Suppressor macrophage (primary cell): ENCODE measurements at places on chromosomes 12 and 14.
A peak's percentile ranks its signal among the peaks of the same experiment; 100 is the strongest.

GRCh38 chr12:2501464-2502191 lies 293.1 kb upstream of the FKBP4 start:
- peak; percentile 49 for DNase-seq

DNA sequence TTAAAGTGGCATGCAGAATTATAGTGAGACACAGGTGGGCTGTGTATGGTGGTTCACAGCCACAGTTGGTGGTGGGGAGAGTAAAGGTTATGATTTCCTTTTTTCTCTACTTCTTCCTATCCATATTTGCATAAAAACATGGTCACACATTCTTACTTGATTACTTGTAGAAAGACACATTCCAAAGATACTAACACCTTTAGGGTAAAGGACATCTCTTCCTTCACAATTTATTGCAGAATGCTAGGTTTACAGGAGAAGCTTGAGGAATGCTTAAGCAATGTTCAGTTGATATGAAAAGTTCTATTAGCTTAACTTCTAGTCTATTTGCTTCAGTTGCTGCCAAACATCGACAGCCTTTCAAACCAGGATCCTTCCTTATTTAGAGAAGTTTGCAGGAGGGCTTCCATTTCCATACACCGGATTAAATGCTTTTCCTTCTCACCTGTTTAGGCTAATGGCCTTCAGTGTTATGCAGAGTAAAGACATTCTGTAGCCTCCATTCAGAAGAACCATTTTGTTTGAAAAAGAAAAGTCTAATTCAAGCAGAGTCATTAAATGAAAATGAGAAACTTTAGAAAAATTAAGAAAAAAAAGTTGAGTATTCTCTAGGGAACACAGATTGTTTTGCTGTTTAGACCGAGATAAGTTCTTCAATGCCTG lies 2.6 kb upstream of the PHC1 start:
- DNase-seq, result no peak

DNA sequence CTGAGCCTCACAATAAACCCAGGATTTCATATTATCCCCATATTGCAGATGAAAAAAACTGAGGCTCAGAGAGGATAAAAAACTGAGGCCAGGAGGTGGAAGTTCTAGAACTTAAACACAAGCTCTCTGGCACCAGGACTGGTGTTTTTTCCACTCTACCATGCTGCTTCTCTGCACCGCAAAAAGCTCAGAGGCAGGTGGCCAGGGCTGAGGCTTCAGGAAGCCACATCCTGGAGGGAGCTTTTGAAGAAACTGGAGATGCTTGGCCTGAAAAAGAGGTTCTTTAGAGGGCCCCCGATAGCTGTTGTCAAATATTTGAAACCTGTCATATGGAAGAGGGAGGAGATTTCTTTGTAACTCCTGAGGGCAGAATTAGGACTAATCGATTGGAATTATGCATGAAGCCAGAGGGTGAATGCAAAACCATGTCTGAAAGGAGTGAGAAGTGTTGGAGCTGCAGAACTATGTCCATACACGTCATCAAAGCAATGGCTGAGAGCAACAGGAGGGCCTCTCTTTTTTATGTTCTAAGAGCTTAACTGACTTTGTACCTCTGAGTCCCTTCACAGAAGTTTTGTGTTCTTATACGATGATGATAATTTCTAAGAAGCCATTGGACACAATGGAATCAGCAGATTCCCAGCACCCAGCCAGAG lies 448.6 kb downstream of the FUT8 start:
- no peak for DNase-seq

DNA sequence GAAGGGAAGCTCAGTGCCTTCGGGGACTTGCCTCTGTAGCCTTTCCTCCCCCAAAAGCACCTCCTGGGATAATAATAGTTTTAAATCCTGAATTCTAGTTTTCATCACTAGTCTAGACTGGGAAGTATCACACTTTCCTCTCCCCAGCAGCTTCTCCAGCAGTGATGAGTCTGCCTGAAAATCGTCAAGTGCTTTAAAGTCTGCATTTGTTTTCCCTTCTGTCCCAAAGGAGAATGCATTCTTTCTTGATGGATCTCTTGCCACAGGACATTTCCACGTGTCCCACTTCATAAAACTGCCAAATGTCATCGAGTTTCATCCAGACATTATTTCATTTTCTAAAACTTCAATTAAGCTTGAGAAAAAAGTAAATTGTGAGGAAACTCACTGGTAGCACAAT lies 15.0 kb downstream of the CSRP2 start:
- DNase-seq, result no peak

- no peak for DNase-seq
Measured at GRCh38 chr12:70948236-70948975, 27.9 kb upstream of the PTPRR start.

DNA sequence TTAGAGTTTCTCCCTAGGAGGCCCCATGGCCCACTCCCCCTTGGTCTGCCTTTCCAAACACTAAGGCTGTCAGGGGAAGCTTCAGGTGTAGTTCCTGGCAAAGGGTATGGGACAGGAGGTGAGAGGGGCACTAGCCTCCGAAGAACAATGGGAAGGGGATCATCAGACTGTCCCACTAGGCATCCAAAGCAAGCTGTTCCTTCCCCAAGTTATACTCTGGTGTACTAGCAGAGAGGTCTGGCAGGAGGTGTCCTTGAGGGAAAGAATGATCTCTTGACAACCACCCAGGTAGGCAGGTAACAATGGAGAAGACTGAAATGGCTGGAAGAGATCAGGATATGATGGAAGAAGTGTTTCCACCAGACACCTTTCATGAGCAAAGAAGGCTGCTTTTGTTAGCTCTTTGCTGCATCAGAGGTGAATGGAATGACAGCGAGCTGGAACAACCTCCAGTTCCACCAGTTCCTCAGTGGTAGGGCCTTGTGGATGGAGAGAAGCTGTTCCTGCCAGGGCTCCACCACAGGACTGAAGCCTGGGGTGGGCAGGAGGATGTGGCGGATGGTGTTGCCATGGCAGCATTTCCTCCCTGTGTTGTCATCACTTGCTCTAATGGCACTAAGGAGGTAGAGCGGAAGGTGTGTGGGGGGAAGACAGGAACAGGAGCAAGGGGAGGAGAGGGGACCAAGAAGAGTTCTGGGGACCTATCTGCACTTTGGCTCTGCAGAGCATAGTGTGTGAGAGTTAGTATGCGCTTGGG lies 2.3 kb upstream of the AGAP2 start:
- DNase-seq, result peak; percentile 41

- no peak for DNase-seq
Measured at GRCh38 chr12:89825591-89826449, 117.2 kb upstream of the ATP2B1 start.

DNA sequence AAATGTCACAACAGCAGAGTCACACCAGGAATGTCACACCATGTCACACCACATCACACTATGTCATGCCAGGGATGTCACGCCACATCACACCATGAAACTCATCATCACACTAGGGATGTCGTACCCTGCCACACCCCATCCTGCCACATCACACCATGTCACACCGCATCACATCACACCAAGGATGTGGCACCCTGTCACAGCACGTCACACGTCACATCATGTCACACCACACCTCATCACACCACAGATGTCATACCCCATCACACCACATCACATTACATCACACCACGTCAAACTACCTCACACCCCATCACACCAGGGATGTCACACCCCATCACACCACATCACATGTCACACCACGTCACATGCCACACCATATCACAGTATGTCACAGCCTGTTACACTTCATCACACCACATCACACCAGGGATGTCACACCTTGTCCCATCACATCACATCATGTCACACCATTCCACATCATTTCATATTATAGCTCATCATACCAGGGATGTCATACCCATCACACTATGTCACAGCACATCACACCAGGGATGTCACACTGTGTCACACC lies 90.9 kb downstream of the TMEM121 start:
- no peak for DNase-seq

- no peak for DNase-seq
Measured at GRCh38 chr12:10940389-10940788, 1.3 kb upstream of the TAS2R14 start.

DNA sequence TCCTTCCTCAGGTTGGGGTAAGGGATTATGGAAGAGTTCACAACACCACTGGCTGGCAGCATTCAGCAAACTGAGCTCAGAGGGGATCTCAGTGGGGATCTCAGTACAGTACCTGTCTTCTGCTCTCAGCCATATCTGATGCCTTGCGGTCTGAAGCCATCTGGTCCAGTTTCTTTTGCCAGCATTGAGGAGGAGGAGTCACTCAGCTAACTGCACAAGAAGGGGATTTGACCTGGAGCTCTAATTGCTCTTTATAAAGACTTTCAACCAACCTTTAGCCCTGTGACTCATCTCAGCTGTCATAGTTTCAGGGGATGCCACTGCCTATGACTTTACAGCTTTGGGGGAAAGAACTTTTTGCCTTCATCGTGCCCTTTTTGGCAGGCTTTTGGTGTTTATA lies 44.9 kb downstream of the JKAMP start:
- no peak for DNase-seq

- no peak for DNase-seq
Measured at GRCh38 chr12:98758331-98758730, 113.2 kb downstream of the APAF1 start.

DNA sequence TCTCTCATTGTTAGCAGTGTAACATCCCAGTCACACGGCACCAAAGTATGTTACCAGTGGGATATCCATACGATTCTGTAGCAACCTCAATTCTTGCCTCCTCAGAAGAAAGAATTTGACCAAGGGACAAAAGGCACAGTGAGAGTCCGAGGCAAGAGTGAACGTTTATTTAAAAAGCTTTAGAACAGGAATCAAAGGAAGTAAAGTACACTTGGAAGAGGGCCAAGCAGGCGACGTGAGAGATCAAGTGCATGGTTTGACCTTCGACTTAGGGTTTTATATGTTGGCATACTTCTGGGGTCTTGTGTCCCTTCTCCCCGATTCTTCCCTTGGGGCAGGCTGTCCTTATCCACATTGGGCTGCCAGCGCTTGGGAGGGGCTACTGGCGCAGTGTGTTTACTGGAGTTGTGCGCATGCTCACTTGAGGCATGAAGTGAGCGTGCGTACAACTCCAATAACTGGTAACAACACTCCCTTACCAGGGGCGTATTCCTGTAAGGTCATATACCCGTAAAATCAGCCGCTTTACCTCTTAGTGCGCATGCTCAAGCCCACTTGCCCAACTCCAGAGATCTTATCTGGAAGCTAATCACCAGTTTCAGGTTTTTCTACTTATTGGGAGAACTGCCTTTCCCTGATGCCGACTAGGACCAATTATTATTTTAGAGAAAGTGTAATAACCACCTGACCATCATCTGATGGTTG lies 71.7 kb downstream of the FAR2 start:
- no peak for DNase-seq

DNA sequence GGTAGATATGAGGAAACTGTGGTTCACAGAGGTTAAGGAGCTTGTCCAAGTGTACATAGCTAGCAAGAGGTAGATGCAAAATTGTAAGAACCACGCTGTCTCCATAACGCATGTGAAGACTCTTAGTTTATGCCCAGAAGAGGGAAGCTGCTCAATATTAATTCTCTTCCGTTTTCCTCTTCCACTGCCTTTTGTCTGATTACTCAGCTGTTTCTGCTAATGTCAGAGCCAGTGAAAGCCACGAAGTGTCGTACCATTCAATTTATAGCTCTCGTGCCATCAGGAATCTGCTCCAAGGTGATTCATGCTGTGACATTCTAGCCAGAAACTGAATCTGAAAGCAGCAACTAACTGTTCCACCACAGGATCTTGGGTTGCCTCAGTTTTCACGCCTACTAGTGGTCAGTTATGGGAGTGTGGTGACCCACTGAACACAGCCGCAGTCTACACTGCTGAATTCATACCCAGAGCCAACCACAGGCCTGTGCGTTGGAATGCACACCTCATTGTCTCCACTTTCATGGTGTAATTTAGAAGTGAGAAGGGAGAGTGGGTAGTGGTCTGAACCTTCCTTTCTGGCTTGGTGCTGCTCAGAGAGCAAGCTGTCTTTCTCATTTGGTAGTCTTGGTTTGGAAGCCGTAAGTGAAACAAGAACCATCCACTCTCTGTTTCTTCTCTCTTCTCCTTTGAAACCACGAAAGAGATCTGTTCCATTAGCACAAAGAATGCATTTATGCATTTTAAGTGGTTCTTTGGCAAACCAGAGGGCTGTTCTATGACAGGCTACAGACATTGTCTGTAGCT lies 74.2 kb upstream of the NAP1L1 start:
- DNase-seq, result peak; percentile 91

- DNase-seq, result no peak
Measured at GRCh38 chr14:98958632-98959031, 313.4 kb downstream of the BCL11B start.

GRCh38 chr12:62123721-62124203 lies 136.4 kb upstream of the USP15 start:
- peak; percentile 61 for DNase-seq

DNA sequence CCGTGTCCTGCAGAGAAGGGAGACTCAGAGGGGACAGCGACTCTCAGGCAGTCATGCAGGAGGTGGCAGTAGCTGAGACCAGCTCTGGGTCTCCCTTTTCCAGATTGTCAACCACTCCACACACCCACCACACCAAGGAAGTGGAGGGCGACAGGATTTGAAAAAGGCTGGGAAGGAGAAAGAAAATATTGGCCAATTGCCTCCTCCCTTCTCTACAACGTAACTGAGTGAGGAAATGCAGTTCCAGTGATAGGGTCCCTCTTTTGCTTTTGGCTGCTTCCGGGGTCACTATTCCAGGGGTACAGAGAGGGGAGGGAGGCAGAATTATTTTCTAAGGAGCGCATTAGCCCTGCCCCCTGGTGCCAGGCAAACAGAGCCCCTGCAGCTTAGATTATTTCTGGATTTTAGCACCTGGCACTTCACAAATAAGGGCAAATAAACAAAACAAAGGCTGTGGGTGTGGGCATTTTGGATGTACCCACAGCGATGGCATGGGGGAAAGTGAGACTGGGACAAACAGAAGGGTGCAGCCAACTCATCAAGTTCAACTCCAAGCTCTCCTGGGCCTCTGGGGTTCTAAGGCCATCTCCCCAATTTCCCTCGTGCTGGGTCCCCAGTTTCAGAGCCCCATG lies 20.4 kb downstream of the ASB2 start:
- DNase-seq, result no peak

GRCh38 chr12:58554522-58555157 lies 365.7 kb downstream of the LRIG3 start:
- DNase-seq, result no peak

DNA sequence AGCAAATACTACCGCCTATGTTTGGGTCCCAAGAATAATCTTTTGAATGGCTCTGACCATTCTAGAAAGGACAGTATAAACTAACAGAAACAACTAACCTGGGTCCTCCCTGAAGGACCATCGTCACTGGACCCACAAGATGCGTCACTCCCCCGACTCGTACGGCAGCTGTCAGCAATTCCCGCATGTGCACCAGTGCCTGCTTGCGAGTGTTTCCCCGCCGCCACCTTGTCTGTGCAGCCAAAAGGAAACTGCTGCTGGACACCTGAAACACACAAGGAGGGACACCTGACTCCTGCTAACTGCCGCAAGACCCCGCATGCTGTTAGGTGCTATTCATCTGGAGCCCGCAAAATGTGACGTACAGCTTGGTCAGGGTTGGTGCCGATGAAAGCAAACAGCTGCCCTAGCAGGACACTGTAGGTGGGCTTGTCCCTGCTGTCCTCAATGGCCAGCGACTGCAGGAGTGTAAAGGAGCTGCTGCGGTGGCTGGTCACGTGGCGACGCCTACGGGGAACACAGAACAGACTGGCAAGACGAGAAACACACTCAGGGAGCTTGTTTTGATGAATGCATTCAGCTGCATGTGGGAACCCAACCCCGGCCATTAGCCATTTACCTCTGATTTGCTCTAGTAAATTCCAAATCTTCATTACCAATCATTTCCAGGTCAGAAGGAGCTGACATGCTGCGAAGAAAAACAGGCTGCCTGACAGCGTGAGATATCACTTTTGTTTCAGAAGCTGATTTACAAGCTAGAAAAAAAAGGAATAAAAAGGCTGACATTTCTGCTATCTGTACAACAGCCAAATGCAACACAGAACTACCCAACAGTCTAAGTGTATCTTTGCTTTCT lies 118.1 kb downstream of the TRAFD1 start:
- no peak for DNase-seq
